ENCODE measurements at places on chromosomes 3 and 15.

GRCh38 chr15:66789029-66790025 lies 87.3 kb downstream of the SMAD6 start:
- DNase-seq = peak; percentile 16

DNA sequence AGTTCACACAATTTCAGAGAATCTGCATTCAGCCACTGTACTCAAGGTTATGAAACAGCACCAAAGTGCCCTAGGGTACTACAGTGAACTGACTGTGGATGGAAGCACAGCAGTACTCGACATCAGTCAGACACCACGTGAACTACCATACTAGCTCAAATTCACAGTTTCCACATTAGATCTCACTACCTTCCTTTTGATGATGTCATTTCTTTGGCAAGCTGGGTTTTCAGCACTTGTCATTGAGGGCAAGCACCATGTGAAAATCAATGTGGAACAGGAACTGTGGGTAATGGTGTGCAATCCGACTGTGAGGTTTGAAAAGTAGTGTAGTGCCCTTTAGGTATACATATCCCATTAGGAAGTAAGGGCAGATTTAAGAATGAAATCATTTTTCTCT lies 110.5 kb upstream of the BFSP2 start:
- DNase-seq = no peak

DNA sequence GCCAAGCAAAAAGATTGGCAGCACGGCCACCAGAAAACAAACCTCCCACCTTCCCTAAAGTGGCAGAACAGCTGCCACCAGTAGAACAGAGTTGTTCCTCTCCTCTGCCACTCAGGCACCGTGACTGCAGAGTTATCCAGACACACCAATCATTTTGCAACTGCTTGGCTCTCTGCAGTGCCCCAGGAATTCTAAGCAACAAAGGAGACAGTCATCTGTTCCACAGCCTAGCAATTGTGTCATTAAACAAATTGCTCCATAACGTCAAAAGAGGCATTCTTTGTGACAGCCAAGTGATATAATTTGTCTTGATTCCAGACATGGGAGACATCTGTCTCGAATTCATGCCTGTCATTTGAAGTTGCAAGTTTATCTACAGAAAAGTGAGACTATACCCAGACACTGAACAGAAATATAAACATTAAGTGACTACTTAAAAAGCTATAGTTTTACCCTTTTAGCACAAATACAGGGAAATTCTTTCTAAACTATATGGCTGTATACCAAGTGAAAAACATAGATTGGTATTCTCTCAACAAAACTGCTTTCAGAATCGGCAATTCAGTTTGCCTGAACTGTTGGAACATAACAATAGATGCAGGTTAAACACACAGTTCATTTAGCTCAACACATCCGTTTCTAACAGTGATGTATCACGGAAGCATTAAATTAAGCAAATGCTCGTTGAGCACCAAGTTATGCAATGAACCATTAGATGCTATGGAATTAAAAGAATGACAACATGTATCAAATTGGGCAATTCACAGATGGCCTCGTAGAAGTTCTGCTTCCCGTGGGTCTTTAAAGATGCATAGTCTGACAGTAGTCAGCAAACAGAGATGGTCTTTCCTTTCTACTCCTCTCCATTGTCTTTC lies 281.3 kb downstream of the FGF12 start:
- DNase-seq = no peak

DNA sequence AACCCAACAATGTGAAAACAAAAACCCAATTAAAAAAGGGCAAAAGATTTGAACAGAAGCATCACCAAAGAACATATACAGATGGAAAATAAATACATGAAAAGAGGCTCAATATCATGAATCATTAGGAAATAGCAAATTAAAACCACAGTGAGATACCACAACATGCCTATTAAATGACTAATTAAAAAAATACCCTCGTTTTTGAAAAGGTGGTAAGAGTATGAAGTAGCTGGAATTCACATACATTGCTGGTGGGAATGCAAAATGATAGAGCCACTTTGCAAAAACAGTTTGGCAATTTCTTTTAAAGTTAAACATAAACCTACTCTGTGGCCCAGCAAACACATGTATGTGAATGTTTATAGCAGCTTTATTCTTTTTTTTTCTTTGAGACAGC lies 75.8 kb downstream of the B3GNT5 start:
- DNase-seq = no peak

GRCh38 chr15:60708684-60709083 lies 229.7 kb upstream of the ICE2 start:
- no peak for DNase-seq

DNA sequence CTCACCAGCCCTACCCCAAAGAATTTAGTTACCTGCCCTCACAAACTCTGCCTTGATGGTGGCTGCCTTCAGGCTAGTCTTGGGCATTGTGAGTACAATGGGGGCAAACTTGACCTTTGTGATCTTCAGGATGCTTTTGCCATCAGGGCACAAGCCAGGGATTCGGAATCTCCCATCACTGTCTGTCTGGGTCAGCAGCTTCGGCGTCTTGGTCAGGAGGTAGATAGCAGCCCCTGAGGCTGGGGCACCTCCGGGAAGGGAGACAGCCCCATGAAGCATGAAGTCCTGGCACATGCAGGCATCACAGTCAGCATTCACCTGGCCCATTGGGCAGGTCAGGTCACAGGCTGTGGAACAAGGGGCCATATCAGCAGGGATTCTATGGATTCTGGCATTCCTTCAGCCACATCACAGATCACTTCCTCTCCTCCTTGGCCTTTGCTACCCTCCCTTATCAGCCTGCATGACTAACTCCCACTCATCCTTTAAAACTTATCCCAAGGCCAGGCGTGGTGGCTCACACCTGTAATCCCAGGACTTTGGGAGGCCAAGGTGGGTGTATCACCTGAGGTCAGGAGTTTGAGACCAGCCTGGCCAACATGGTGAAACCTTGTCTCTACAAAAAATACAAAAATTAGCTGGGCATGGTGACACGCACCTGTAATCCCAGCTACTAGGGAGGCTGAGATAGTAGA lies 6.9 kb downstream of the CILP start:
- DNase-seq = no peak

GRCh38 chr15:99074446-99074845 lies 30.4 kb upstream of the SYNM start:
- DNase-seq = no peak

Measured in activated CD4-positive, alpha-beta T cell treated with anti-CD3 and anti-CD28 coated beads, Interleukin-2, Interleukin-6, amounts not matched to agents 100 ng/mL and 50 ng/mL, durations not matched to agents 16 hours and 8 hours (primary cell).